Activated CD8-positive, alpha-beta memory T cell treated with anti-CD3 and anti-CD28 coated beads for 1 hour (primary cell): ENCODE measurements at places on chromosomes 4 and X.

- DNase-seq, result no peak
These were observed 121.0 kb upstream of the DIAPH2 start for GRCh38 chrX:96563646-96564045.

DNA sequence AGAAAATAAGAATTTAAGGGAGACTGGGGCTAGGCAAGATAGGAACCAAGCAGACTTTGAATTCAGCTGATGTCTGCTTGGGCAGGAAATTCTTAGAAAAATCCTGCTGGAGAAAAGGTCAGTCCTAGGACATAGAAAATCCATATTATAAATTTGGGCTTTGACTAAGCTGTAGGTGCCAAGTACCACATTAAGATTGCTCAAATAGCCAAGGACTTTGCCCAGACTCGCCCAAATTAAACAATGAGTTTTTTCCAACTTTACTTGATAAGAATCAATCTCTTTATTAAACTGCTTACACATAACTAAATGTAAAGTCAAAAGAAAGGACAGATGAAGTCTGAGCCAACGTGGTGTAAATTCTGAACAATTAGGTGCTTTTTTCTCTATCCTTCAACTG is 95.4 kb downstream of the FUNDC1 start:
- DNase-seq, result no peak

GRCh38 chr4:70192895-70193294 is 2.6 kb upstream of the ODAM start:
- DNase-seq, result no peak

DNA sequence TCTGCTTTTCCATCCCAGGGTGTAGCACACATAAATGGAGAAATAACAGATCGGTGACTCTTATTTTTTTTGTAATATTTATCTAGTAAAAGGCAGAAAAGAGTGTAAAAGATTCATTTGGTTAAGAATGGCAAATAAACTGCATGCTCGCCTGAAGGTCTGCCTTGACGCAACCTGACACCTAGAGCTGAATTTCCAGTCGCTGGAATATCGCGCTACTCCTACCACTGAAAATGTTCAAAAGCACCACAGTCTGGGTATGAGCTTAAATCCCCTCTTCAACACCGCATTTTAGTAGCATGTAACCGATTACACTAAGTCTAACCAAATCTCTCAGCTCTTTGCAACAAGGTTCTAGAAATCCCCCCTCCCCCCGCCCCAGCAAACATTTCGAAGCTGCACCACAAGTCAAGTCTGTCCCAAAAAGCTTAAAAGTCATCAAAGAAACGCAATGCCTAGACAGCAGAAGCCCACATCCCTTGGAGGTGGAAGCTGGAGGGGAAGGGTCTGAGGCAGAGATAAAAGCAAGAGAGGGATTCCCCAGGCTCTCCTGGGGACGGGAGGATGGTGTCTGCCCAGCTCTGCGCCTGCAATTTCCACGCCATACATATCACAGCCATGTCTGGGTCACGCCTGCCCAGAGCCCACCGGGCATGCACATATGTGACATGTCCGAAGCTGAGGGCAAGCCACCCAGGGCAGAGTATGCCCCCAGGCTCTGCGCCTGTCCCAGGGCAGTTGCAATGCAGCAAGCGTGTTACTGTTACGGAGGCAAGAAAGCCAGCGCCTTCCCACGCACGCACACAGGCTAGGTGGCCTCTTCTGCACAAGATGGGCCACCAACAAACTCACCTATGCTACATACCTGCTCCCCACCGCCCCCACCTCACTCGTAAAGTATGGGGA is 1.4 kb downstream of the FGF13 start:
- no peak for DNase-seq

DNA sequence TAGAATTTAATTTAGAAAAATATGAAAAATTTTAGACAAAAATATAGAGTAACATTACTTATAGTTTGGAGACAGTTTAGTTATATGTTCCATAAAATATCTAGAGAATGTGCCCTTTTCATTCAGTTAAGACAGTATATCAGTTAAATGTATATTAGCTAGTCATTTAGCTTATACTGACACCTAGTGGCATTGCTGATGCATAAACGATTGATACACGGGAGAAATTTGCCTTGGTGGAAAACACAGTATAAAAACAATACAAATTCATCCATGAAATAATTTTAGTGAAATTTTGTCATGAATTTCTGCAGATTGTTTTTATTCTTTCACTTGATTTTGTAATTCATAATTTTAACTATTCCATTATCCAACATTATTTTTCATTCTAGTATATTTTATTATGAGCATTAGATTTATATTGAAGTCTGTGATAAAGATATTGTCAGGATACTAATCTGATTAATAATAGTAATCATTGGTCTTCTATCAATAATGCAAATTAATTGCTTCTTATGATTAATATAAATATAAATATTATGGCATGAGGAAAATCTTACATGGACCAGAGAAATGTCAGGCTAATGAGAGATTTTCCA is 219.0 kb downstream of the TLL1 start:
- no peak for DNase-seq

DNA sequence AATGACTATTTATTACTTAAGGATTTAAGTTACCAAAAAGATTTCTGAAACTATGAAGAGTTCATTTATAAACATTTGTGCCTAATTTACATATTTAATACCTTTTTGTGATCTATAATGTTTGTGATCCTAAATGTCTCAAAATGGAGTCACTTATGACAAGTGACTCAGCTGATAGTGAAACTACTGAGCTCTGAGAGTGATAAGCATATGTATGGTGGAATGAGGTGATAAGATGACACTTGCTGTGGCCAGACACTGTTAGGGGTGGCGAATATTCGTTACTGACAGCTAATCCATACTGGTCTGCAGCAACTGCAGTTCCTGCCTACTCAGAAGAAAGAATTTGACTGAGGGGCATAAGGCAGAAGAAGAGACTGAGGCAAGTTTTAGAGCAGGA is 5.5 kb upstream of the NXF3 start:
- no peak for DNase-seq

DNA sequence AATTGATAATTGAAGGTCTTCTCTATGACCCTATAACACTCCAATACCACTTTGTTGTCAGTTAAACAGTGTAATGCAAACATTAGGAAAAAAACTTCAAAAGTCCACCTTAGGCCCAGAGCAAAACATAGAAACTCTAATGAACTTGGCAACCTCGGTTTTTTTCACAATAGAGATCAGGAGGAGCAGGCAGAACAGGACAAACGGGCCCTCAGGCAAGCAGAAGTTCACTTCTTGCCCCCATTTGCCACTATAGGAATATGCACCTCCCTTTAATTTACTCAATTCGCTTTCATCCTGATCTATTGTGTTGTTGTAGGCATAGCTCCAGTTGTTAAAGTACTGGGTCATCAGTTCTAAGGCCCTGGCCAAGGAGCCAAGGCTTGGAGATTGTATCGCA is 18.2 kb downstream of the ACOX3 start:
- no peak for DNase-seq

DNA sequence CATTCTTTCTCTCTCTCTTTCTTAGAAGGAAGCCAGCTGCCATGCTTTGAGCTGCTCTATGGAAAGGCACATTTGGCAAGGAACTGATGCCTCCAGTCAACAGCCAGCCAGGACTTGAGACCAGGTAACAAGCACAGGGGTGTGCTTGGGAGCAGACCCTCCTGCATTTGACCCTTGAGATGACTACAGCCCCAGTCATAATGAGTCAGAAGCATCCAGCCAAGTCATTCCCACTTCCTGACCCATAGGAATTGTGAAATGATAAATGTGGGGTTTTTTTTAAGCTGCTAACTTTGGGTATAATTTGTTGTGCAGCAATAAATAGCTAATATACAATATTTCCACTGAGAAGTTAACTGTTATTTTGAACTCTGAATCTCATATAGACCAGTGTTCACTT is 446.9 kb downstream of the GRXCR1 start:
- no peak for DNase-seq

DNA sequence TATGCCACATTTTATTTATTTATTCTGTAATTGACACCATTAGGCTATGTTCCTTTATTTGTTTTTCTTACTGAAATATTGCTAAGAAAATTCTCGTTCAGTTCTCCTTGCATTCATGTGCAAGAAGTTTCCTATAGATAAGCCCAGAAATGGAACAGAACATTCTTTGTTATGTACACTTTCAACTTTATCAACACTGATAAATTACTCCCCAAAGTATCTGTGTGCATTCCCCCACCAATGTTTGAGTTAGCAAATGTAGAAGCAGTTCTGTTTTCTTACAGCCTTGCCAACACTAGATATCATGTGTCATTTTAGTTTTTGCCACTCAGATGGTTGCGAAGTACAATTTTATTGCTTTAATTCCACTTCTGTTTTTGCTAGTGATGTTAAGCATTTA is 166.4 kb upstream of the NPY2R start:
- no peak for DNase-seq

DNA sequence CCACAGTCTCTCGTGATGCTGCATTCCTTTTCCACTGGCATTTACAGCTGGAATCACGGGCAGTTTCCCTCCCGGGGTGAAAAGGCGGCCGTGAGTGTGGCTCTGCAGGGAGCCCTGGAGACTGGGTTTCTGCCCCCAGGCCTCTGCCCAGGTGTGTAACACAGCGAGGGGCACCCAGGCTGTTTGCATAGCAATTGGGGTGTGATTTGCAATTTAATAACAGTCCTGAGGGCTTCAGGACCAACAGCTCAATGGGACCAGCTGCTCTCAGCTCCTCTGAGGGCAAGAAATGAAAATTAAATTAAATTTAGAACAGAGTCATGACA is 99.0 kb upstream of the SHOX start:
- no peak for DNase-seq

DNA sequence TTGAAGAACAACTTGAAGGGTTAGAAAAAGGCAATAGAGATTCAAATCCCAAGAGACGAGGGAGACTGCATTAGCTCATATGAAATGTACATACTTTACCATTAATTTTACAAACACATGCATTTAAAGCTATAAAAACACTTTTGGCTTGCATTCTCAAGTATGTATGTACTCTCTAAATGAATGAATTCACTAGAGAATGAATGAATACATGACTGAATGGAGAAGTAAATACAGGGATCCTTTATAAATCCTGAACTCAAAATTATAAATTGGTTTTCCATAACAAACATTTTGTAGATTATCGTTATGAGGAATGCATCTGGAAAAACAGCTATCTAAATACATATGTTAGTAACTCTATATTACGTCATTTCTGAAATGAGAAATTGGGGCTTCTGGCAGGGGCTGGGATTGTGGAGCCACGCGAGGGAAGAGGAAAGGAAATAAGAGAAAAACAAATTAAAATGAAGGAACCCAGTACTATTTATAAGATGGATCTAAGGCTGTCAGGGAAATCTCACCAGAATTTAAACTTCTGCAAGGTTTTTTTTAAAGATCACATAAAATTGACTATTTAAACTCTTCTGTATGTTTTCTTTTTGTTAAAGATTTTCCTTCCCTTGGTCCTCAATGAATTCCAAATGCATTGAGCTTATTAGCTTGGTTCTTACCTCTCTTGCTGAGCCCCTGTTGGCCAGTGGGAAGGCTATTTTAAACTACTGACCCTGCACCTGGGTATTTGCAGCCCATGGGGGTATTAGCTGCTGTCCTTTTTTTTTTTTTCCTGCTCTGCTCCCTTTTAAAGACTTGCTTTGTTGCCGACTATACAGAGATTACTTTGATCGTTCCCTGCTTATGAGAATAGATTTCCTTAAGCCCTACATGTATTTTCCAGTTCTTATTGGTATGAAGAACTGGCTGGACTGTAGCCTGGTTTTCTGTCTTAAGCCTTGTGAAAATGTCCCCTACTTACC is 207.8 kb downstream of the ADGRL3 start:
- DNase-seq, result no peak

DNA sequence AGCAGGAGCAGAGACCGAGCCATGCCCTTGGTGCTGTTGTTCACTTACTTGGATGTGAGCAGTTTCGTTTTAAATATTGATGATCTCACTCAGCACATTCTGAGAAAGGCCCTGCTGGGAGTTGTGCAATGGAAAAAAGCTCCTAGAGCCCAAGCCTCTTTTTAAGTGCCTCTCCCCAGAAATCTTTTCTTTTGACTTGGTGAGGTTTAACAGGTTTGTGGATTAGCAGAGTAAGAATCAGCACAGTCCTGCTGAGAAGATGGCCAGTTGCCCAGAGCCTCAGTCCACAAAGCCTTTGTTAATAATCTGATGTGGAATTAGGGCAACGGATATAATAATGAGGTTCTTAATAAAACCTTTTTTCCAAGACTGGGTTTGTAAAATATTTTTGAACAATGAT is 157.5 kb upstream of the ATP6AP2 start:
- no peak for DNase-seq

DNA sequence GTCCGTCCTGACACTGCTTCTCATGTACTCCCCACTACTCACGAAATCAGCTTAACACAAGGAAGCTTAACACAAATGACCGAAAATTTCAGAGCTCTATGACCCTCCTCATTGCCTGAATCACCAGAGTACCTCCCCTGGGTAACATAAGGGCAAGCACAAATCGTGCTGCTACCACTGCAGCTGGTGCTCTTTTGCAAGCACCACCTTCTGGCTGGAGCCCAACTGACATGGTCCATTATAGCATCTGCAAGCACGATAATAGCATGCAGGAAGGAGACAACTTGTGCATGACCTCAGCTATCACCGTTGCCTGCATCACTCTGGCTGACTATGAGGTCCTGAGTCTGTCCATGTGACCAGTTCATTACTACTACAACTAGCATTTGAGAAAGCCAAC is 308.0 kb downstream of the TEX13C start:
- no peak for DNase-seq

- peak; percentile 32 for DNase-seq
These were observed 63.4 kb downstream of the NUDT10 start for GRCh38 chrX:51395810-51396728.

GRCh38 chrX:32966821-32967355 is 244.5 kb downstream of the DMD start:
- no peak for DNase-seq

DNA sequence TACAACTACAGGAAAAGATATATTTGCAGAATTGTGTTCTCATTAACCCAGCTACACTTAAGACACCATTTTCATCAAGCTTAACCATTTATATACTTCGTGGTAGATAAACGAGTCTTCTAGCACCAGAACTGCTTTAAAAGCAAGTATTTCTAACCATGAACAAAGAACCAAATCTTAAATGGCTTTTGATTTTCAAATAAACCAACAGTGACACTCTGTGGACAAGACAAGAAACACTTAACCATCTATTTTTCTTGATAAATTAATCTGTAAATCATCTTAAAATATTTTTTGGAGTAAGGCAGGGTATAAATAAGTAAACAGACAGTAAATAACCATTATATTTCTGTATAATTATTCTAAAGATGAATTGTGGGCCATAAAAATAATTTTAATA is 10.2 kb downstream of the BEND2 start:
- no peak for DNase-seq

- no peak for DNase-seq
These were observed 176.8 kb upstream of the RPL34 start for GRCh38 chr4:108443585-108443984.

DNA sequence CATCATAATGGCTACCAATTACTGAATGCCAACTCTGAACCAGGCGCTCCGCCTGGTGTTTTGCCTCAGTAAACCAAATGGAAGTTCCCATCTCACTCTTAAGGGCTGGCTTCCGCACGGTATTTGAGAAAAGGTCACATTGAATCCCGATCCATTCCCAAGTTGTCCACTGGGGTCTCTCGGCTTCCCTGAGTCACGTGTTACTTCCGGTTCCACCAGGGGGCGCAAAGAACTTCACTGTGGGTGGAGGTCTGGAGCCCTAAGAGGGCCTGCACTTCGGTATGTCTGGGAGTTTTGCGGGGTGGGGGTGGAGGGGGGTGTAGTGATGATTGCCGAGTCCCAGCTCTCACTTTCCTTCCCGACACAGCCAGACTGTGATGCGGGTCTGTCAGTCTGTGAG is 13.4 kb upstream of the NHS start:
- DNase-seq, result no peak
